ENCODE measurements at places on chromosomes 2 and 18. TPM values are rescaled to one million over a fixed set of nuclear protein-coding genes. Genes with fewer than 3 reads are reported as not detected.

The SIGLEC15 gene
- total RNA-seq = 0.12 TPM

The SP140 gene
- total RNA-seq = 0.19 TPM

The EFHD1 gene
- 0.60 TPM for total RNA-seq

The TMEM247 gene
- not detected for total RNA-seq

The ERFE gene
- 0.79 TPM for total RNA-seq

The SERPINB11 gene
- not detected for total RNA-seq

The CXCR2 gene
- total RNA-seq = not detected

The RNF138 gene
- 17.7 TPM for total RNA-seq

The SPATS2L gene
- 87.0 TPM for total RNA-seq

The PCARE gene
- not detected for total RNA-seq

The SFXN5 gene
- 8.4 TPM for total RNA-seq

- H3K36me3 ChIP-seq = no peaks in the 10 kb centered on the region
- DNase-seq = no peak
- no peaks in the 10 kb centered on the region for H3K27me3 ChIP-seq
- H3K27ac ChIP-seq = no peak overlapping the region
- no peak overlapping the region for H3K4me3 ChIP-seq
- no peaks in the 10 kb centered on the region for H3K4me1 ChIP-seq
Measured at GRCh38 chr2:114027437-114027836, 137.5 kb downstream of the ACTR3 start.

DNA sequence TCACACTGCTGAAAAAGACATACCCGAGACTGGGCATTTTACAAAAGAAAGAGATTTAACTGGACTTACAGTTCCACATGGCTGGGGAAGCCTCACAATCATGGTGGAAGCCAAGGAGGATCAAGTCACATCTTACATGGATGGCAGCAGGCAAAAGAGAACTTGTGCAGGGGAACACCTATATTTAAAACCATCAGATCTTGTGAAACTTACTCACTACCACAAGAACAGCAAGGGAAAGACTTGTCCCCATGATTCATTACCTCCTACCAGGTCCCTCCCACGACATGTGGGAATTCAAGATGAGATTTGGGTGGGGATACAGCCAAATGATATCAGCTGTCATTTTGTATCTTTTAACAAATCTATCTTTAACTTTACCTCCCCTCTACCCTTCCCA is 251.1 kb upstream of the RASGRP3 start:
- H3K36me3 ChIP-seq = no peaks in the 10 kb centered on the region
- H3K27me3 ChIP-seq = no peaks in the 10 kb centered on the region
- no peak overlapping the region for H3K4me3 ChIP-seq
- no peak for DNase-seq
- H3K4me1 ChIP-seq = no peaks in the 10 kb centered on the region

GRCh38 chr2:37020212-37020886 is 54.0 kb upstream of the STRN start:
- H3K4me1 ChIP-seq = peaks cover 11% of the 10 kb centered on the region
- H3K27me3 ChIP-seq = no peaks in the 10 kb centered on the region
- no peak overlapping the region for H3K4me3 ChIP-seq
- H3K27ac ChIP-seq = no peak overlapping the region

- no peak overlapping the region for H3K4me3 ChIP-seq
- no peaks in the 10 kb centered on the region for H3K4me1 ChIP-seq
- no peak for DNase-seq
- H3K27ac ChIP-seq = no peak overlapping the region
- H3K27me3 ChIP-seq = no peaks in the 10 kb centered on the region
- no peaks in the 10 kb centered on the region for H3K36me3 ChIP-seq
Measured at GRCh38 chr2:52269696-52270485, 1238.0 kb upstream of the NRXN1 start.

GRCh38 chr2:53093355-53093754 is 674.2 kb upstream of the CHAC2 start:
- no peak overlapping the region for H3K27ac ChIP-seq
- no peak for DNase-seq
- no peaks in the 10 kb centered on the region for H3K36me3 ChIP-seq
- H3K4me1 ChIP-seq = peaks cover 6% of the 10 kb centered on the region

- H3K4me3 ChIP-seq = no peak overlapping the region
- DNase-seq = no peak
- peaks cover 39% of the 10 kb centered on the region for H3K36me3 ChIP-seq
- no peak overlapping the region for H3K27ac ChIP-seq
- H3K27me3 ChIP-seq = no peaks in the 10 kb centered on the region
- no peaks in the 10 kb centered on the region for H3K4me1 ChIP-seq
Measured at GRCh38 chr2:135913727-135914365, 37.6 kb upstream of the MCM6 start.

- H3K4me3 ChIP-seq = no peak overlapping the region
- H3K36me3 ChIP-seq = no peaks in the 10 kb centered on the region
- no peak overlapping the region for H3K27ac ChIP-seq
- DNase-seq = no peak
Measured at GRCh38 chr18:28204154-28204553, 27.2 kb upstream of the CDH2 start.

- H3K36me3 ChIP-seq = no peaks in the 10 kb centered on the region
- no peaks in the 10 kb centered on the region for H3K4me1 ChIP-seq
- DNase-seq = no peak
- no peak overlapping the region for H3K4me3 ChIP-seq
- no peaks in the 10 kb centered on the region for H3K27me3 ChIP-seq
- H3K27ac ChIP-seq = no peak overlapping the region
Measured at GRCh38 chr18:41753826-41754225, 201.2 kb upstream of the PIK3C3 start.

DNA sequence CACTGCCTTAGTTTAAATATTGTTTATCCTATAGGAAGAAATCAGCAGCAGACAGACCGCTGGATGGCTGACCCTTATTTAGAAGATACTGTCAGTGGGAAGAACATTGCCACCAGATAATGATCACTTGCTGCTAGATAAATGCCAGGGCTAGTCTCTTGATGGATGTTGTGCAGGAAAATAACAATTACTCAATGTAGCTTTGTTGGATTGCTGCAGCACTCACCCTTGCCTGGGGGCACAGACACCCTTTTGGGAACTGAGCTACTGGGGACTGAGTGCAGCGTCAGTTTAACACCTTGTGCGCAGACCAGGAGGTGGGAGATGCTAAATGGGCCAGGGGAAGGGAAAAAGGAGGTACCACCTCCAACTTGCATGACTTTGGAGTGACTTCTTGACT is 64.2 kb upstream of the CAPN13 start:
- H3K27ac ChIP-seq = no peak overlapping the region
- DNase-seq = no peak
- H3K27me3 ChIP-seq = no peaks in the 10 kb centered on the region
- no peak overlapping the region for H3K4me3 ChIP-seq
- H3K36me3 ChIP-seq = no peaks in the 10 kb centered on the region

- H3K27me3 ChIP-seq = no peaks in the 10 kb centered on the region
- no peaks in the 10 kb centered on the region for H3K36me3 ChIP-seq
- no peak overlapping the region for H3K27ac ChIP-seq
Measured at GRCh38 chr18:32010124-32010721, 8.4 kb upstream of the RNF125 start.

DNA sequence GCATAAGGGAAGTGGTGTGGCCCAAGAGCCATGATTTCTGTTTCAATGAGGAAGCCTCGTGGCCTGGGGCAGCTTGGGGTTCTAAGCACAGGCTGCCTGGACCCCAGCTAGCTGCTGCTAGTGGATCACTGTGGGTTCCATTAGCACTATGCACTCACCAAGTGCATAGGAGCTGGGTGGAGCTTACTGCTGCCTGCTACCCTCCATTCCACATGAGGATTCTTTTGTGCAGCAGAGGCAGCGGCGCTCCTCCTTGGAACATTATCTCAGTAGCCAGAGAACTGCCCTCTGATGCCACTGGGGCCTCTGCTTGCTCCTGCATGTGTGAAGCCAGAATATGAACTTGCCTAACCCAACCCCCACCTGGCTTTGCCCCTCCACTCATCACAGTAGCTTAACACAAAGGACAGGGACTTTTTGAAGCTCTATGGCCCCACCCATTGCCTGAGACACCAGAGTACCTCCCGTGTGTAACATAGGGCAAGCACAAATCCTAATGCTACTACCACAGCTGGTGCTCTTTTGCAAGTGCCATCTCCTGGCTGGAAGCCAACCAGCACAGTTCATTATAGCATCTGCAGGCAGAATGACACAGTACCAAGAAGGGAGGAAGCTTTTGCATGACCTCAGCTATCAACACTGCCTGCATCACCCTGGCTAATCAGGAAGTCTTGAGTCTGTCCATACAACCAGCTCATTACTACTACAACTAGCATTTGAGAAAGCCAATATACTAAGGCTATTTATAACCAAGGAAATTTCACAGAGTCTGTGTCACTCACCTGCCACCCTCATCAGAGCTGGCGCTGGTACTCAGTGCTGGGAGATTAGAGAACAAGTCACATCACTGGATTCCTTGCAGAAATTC is 297.0 kb upstream of the GULP1 start:
- H3K27me3 ChIP-seq = no peaks in the 10 kb centered on the region
- no peaks in the 10 kb centered on the region for H3K4me1 ChIP-seq
- H3K36me3 ChIP-seq = no peaks in the 10 kb centered on the region
- no peak for DNase-seq
- no peak overlapping the region for H3K27ac ChIP-seq
- H3K4me3 ChIP-seq = no peak overlapping the region

- no peaks in the 10 kb centered on the region for H3K36me3 ChIP-seq
- no peak for DNase-seq
- no peaks in the 10 kb centered on the region for H3K27me3 ChIP-seq
- no peak overlapping the region for H3K27ac ChIP-seq
- peaks cover 5% of the 10 kb centered on the region for H3K4me1 ChIP-seq
Measured at GRCh38 chr2:225033440-225034318, 8.6 kb downstream of the DOCK10 start.

DNA sequence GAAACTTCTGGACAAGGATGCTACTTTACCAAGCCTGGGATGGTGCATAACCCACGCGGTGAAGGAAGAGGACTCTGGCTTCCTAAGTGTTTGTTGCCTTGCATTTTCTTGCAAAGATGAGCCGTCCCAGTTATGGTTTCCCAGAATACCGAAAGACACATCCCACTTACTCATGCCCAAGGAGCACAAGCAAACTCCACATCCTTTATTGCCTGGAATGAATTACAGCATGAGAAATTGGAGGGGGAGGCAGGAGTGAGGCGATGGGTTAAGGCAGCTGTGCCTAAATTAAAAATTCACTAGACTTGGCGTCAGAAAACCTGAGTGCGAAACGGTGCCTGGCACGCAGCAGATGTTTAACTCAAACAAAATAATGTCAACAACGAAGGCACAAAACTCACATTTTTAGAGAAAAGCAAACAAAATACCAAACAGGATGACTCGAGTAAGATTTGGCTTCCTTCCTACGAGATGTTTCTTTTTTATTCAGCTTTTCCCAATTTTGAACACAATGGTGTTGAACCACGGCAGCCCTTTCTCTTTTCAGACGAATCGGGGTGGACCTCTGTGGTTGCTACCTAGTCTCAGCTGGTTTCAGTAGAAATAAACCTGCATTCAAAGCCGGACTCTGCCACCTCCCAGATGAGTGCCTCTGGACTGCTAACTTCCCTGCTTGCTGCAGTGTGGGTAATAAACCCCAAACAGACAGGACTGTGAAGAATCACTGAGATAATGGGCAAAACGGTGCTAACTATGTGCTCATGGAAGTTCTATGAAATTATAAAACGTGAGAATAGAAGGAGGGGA is 100.3 kb upstream of the NCK2 start:
- H3K4me3 ChIP-seq = no peak overlapping the region
- DNase-seq = no peak
- peaks cover 16% of the 10 kb centered on the region for H3K4me1 ChIP-seq
- H3K27me3 ChIP-seq = no peaks in the 10 kb centered on the region

DNA sequence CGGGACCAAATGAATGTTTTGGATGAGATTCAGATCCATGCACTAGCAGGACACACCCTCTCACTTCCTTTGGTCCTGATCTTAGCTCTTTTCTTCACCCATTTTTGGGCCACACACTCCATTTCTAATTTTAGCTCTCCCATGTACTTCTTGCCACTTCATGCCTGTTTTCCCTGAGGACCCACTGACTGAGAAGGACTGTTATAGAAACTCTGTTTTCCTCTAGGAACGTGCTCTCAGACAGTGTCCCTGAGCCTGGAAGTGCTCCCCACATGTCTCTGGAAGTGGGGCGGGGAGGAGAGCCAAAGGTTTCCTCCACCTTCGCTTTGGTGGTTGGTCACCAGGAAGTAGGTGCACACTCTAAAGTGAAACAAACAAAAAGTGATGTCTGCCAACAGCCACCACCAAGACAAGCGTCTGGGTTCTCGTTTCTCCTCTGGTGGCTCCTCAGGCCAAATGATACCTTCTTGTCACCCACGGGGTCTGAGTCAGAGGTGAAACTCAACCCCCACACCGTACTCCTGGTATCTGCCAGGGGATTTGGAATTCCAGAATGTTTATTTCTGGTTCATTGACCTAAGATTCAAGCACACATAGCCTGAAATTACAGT is 74.7 kb downstream of the MERTK start:
- H3K36me3 ChIP-seq = no peaks in the 10 kb centered on the region
- H3K27me3 ChIP-seq = no peaks in the 10 kb centered on the region
- no peak overlapping the region for H3K4me3 ChIP-seq
- no peak overlapping the region for H3K27ac ChIP-seq
- DNase-seq = no peak

DNA sequence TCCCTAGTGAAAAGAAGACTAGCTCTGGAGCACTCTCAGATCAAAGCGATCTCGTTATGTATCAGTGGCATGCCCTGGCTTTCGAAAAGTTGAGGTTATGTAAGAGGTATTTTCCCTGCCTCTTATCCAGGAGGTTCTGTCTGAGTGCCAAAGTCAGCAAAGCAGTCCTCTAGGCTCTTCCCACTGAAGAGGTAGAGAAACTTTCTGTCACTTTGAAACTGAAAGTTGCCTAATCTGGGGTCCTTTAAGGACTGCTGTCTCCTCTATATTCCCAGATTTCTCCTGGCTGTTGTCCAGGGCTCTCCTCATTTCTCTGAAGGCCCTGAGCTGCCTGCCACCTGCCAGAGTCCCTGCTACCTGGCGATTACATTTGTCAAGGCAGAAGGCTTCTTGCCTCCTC is 96.3 kb downstream of the B3GNT2 start:
- no peaks in the 10 kb centered on the region for H3K27me3 ChIP-seq
- H3K27ac ChIP-seq = peak overlapping the region; percentile 92
- no peak overlapping the region for H3K4me3 ChIP-seq

DNA sequence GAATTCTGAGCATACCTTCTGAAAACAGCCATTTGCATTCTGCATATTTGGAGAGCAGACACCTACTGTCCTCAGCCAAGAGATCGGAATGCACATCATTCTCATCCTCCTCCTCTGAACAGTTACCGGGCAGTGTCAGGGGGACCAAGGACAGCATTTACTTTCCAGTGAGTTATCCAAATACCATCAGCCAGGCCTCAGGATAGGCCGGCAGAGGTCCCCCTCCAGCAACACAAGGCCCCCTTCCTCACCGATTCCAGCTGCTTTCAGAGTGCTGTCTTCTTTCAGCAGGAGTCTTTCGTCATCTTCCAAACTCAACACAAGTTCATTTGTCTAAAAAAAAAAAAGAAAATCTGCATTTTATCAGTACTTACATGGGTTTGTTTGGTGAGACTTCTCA is 55.3 kb downstream of the C2orf76 start:
- no peak overlapping the region for H3K4me3 ChIP-seq
- H3K27ac ChIP-seq = no peak overlapping the region
- no peaks in the 10 kb centered on the region for H3K4me1 ChIP-seq
- no peak for DNase-seq
- no peaks in the 10 kb centered on the region for H3K36me3 ChIP-seq
- no peaks in the 10 kb centered on the region for H3K27me3 ChIP-seq

GRCh38 chr18:35289727-35290093 is 319 bp downstream of the ZSCAN30 start:
- no peak for DNase-seq
- H3K36me3 ChIP-seq = no peaks in the 10 kb centered on the region
- H3K4me1 ChIP-seq = no peaks in the 10 kb centered on the region
- H3K27ac ChIP-seq = peak overlapping the region; percentile 46

All from pancreas (tissue), 10 donors.